Iris pigment epithelial cell (primary cell): ENCODE measurements at places on chromosomes 6 and 20.

GRCh38 chr20:19074828-19075516, 137.5 kb upstream of the SLC24A3 start:
- no peak for DNase-seq

DNA sequence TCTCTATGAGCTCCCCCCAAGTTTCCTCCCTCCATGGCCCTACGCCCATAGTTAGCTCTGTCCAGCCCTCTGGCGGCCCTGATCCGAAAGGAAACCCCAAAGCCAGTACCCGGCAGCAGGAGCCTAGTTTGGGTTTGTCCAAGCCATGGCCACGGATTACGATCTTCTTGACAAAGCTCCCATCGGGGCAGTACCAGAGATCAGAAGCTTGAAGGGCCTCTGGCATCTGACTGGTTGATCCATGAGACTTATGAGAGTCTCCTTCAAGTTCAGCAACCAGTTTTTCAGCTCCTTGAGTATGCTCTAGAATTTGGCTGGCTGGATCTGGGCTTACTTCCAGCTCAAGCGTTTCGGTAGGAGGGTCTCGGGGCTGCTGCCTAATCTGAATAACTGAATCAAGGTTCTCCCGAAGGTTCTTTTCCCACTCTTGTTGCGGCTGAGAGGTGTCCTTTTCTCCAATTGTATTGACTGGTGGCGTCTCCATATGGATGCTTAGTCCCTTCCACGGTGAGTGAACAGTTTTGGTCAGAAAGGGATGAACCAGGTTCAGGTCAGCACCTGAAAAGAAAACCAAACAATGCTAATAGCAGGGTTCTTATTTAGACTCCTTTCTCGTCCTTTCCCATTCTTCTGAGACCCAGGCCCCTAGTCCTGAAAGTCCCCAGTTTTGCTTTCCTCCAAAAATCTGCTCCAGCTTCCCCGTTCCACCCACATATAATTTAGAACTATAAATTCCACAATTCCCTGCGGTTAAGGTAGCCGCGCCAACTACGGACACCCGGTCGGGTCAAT, 595 bp downstream of the FKBPL start:
- no peak for DNase-seq

DNA sequence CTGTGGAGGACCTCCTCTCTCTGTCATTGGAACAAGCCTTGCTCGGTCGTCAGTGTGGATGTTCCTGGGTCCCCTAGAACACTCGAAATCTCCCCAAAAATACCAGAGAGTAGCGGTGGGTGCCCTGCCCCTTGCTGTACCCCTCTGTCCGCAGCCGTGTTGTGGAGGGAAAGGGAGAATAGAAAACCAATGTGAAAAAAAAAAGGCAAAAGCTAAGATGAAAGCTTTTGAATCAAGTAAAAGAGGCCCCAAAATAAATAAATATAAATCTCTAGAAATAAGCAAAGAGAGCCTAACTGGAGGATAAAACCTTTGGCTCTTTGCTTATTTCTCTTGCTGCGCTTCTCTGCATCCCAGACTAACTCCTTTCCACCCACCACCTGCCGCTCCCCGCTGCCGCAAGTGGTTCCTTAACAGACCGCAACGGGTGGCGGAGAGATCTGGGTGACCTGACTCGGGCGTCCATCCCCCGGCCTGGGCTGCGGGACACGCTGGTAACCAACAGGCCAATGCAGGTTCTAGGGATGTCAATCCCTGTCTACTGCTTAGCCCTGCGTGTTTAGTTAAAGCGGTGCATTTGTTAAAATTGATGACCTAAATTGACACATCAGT, 110.0 kb downstream of the GPX5 start:
- no peak for DNase-seq

DNA sequence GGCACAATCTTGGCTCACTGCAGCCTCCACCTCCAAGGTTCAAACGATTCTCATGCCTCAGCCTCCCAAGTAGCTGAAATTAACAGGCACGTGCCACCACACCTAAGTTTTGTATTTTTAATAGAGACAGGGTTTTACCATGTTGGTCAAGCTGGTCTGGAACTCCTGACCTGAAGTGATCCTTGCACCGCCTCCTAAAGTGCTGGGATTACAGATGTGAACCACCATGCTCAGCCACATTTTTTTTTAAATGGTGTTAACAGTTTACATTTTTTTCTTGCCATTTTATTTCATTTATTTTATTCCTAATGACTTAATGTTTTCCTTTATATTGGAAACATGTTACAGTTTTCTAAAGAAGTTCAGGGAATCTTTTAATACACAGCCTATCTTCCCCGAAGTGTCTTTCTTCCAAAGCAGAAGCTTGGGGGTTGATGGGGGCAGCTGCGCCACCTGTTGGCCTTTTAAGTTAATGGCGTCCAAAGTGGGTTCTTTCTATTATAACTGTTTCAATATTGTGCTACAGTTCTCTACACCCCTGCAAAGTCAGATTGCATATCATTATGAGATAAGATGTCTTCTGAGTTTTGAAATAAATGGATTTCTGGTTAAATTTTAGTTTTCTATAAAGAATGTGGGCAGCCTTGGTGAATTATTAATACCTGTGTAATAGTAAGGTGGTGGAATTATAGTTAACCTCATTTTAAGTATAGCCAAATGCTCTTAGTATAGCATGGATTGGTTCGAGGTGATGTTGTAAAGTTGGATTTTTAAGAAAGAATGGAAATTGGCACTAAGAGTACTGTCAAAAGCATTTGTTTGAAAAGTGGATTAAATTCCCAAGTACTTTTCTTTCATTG, 42.0 kb upstream of the PLCG1 start:
- peak; percentile 55 for DNase-seq

DNA sequence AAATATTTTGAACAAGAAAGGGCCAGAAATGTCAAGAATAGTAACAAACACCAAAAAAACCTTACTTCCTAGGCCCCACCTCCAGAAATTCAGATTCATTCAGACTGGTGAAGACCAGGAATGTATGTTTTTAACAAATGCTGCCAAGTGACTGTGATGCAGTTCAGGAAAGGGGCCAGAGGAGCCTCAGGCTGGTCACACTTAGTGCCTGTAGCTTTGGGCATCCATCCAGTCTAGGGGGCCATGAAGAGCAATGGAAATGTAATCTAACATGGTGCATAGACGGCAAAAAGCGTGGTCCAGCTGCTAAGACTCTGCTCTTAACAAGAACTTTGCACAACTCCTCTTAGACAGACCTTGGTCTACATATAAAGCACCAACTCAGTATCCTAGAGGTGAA, 7.1 kb downstream of the GJA1 start:
- DNase-seq, result peak; percentile 24

DNA sequence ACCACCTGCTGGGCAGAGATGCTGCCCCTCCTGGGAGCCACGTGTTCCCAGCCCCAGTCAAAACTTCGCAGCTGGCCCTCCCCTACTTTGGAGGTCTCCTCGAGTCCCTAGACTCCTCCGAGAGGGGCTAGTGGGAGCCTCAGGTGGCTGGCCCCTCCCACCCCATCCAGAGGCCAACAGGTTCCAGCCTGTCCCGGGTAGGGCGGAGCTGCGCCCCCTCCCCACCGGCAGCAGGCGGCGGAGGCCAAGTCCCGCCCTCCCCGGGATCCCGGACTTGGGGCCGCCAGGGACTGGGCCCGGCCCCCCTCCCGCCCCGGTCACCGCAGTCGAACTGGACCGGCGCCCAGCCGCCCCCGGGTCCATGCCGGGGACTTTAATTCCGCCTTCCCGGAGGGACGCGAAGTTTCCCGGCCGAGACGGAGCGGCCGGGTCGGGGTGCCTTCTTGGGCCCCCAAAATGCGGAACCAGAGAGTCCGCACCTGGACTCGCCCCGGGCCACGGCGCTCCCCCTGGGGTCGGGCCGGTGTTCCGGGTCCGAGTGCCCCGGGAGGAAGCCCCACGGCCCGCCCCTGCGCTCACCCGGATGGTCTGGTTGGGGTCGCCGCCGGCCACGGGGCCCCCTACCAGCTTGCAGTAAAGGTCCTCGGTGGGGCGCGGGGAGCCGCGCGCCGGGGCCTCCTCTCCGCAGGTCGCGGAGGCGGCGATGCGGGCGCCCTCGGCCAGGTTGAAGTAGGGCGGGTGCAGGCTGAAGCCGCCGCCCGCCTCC, 559 bp downstream of the LAMA5 start:
- no peak for DNase-seq

DNA sequence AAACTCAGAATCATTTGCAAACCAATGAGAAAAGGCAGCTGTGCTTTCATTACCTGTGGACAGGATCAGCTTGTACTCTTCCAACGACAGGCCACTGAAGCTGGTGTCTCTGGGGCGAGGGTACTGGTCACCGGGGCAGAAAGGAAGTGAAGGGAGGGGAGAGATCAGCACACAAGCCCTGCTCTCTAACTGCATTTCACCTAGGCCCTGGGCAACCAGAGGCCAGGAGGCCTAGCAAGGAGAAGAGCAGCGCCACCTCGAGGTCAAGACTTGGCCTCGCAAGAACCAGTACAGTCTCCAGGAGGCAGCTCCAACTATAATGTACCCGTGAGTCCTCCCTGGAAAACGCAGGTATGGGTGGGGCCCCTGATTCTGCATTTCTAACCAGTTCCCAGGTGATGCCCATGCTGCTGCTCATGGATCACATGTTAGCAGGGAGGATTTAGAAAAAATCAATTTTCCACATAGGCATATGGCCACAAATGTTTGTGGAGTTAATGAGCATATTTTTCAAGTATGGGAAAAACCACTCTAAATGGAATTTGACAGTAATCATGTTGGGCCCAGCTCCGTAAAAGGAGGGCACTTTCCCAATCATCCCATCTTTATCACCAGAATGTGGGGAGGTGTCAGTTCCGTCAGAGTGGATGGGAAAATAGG, 11.0 kb downstream of the UQCC2 start:
- DNase-seq, result peak; percentile 66

- DNase-seq, result no peak
Measured at GRCh38 chr6:86154852-86155251, 512.2 kb upstream of the SYNCRIP start.

GRCh38 chr20:24937579-24937978, 11.5 kb upstream of the CST7 start:
- DNase-seq, result no peak
